ENCODE measurements at places on chromosomes 11 and 22.
A peak's percentile ranks its signal among the peaks of the same experiment; 100 is the strongest.

GRCh38 chr22:21681566-21682370 lies 16.0 kb downstream of the PPIL2 start:
- DNase-seq: no peak

DNA sequence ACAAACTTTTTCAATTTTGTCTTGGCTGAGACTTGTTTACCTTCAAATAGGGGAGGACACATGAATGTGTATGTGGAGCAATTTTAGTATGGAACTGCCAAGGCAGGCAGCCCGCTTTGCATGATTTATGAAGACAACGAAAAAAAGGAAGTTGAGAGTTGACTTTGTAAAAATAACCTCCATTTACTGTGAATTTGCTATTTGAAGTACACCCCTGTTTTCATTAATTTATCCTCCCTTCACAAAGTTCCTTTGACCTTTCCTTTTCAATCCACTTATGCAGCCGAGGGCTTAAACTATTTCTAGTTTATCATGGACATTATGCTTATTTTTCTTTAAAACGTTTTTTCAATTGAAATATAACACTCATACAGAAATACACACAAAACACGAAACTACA lies 369.6 kb upstream of the CADM1 start:
- no peak for DNase-seq

- peak; percentile 95 for DNase-seq
These were observed 18.1 kb downstream of the MMP10 start for GRCh38 chr11:102762361-102762767.

DNA sequence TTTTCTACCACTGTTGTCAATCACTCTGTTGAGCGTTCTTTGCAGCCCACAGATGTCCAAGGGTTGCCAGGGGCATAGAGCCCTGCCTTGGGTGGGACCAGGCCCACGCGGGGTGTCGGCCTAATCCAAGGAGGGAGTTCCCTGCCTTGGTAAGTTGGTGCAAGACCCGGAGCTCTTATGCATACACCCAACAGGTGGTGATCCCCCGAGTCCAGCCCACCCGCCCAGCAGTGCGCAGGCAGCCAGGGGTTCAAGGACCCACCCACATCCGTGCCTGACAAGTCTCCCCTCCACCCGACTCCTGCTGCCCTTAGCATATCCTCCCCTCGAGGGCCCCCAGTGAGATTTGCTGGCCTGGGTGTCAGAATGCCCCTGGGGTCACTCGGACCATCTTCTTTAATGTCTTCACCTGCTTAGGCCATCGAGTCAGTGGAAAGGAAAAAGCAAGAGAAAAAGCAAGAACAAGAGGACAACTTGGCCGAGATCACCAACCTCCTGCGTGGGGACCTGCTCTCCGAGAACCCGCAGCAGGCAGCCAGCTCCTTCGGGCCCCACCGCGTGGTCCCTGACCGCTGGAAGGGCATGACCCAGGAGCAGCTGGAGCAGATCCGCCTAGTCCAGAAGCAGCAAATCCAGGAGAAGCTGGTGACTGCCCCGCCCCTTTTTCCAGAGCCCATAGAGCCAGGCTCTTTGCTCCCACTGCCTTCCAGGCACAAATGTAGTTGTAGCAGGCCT lies 12.2 kb downstream of the RIBC2 start:
- no peak for DNase-seq

GRCh38 chr22:32544953-32545558 lies 70.4 kb downstream of the FBXO7 start:
- DNase-seq: no peak

DNA sequence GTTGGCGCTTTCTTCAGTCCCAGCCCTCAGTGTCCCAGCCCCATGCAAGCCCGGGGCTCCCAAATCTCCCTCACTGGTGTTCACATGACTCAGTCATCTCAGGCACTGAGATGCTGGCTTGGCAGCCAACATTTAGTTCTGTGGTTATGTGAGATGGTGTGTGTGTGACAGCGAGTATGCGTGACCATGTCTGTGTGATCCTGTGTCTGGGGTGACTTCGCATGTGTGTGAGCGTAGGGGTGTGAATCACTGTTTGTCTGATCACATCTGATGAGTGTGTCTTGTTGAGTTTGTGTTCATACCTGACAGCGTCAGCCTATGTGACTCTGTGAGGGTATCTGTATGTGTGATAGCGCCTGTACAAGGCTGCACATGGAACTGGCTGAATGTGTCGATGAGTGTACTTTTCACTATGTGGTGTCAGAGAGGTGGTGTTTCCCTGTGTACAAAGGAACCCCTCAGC lies 16.2 kb downstream of the CREB3L1 start:
- DNase-seq: no peak

GRCh38 chr11:130645843-130646197 lies 197.4 kb downstream of the ADAMTS15 start:
- DNase-seq: no peak

- no peak for DNase-seq
These were observed 11.8 kb upstream of the DSCAML1 start for GRCh38 chr11:117808784-117809183.

DNA sequence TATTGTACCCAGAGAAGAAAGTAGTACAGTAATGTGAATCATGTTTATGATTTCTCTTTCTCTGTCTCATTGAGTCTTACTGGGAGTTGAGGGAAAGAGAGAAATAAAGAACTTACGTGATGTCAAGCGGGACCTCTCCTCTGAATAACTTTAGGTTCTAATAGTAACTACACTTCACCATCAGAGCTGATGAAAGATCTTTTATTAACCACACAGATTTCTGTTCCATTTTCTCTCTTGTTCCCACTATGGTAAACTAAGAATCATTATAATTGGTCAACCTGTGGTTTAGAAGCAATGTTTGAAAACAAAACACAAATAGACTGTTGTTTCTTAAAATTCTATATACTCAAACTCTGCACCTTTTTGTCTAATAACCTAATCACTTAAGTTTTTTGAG lies 142.3 kb downstream of the ELP4 start:
- no peak for DNase-seq

Data from foreskin keratinocyte (primary cell).